ENCODE measurements at places on chromosomes 6 and 20.

DNA sequence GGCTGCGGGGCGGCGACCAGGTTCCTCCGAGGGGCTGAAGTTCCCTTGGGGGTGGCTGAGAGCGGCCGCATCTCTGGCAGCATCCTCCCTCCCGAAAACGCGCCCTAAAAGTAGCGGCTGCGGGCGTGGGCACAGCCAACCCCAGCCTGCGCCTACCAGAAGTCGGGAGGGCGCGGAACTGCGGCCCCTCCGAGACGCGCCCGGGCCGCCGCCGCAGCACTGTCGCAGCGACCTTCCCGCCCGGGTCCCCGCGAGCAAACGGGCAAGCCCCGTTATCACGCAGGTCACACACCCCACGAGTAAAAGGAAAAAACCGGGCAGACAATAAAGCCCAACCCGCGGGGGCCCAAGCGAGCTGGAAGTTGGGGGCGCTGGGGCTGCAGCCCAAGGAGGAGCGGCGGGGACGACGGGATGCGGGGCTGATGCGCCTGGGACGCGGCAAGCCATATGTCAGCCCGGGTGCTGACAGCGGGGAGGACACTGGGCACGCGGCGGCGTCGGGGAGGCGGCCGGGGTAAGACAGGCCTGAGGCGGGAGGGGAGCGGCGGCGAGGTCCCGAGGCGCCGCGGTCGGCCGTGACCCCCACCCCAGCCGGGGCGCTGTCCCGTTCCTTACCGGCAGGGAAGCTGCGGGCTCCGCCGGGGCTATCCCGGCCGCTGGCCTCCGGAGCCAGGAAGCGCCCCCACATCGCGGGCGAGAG, 659 bp downstream of the CEP85L start:
- DNase-seq = peak; percentile 61

DNA sequence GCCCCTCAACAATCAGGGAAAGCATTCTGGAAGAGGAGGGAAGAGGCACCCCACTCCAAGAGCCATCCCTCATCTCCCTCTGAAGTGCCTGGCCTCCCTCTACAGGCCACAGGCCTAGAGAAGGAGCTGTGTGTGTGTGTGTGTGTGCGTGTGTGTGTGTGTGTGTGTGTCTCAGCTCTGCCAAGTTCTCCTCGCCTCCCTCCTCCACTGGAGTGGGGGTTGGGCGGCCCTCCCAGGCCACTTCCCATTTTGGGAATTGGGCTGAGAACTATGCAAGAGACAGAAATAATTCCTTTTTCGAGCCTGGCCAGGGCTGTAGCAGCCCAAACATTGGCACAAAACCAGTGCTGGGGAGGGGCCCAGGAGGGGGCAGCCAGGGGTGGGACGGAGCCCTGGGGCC, 35.7 kb downstream of the KCNB1 start:
- no peak for DNase-seq

- no peak for DNase-seq
These were observed 60.4 kb downstream of the FOXO3 start for GRCh38 chr6:108621117-108621516.

DNA sequence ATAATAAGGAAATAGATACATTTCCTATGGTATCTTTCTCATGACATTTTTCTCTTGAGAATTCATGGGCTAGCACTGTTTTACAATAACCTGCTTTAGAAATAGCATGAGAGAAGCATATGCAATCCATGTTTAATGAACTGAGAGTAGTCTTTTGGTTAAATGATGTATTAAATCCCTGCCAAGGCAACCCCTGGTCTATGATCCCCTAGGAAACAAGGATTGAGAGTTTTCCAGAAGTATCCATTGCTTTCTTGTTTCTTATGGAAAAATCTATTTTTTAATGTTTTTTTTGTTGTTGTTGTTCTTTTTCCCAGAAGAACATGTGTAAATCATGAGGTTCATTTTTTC, 390.5 kb upstream of the HSF2 start:
- DNase-seq = no peak

GRCh38 chr20:32010101-32010500, at the start of gene CCM2L:
CCM2L (plus strand) TSS chr20:32010438; CDS start chr20:32010455, 17 bp downstream.
- DNase-seq = no peak

DNA sequence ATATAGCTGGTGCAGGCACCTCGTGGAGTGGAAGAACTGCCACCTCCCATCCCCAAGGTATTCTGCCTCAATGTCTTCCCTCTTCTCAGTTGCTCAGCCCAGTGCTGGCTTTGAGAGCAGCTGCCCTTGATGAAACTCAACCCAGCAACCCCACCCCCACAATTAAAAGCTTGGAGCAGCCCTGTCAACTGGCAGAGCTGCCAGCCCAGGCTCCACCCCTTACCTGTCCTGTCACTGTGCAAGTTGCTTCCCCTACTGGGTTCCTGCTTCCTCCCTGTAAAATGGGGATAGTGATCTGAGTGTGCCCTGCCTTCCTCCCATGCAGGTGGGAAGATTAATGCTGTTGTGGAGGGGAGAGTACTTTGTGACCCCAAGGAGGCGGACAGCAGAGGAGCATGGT, 4.5 kb downstream of the TMEM63B start:
- DNase-seq = no peak

DNA sequence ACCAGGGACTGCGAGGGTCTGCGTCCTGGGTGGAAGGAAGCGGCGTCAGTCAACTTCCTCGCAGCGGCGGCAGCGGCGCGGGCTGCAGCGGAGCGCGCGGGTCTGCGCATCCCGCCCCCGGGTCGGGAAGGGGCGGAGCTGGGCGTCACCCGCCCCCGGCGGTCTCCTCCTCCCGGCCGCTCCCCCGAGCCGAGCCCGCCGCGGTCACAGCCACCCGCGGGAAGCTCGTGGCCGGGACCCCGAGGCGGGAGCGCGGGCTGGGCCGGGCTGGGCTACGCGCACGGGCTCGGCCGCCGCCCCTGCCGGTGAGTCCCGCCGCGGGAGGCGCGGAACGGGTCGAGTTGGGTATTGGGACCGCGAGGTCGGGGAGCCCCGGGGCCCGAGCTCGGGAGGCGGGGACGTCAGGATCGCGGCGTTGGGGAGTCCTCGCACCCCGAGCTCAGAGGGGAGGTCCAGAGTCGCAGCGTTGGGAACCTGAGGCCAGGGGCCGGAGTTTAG, at the start of gene PAQR8:
Gene PAQR8, plus strand, starts transcription at position 207 of the 498 bp plus-strand sequence. CDS start 41,063 bp downstream, outside the sequence.
- peak; percentile 69 for DNase-seq

DNA sequence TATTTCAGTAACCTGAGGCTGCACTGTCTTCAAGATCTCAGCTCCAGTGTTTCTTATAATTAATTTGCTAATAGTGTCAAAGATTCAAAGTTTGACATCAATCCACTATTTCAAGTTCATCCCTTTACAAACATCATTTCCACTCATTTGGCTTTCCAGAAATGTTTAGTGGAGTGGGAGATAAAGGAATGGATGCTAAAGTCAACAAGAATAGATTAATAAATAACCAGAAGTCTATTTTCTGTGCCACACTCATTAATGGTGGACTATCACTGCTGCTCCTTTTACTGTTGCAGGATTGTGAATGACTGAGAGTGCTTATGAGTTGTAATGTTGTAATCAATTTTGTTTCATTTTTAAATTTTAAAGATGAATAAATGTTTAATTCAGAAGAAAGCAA, 28.4 kb upstream of the EPM2A start:
- DNase-seq = no peak

DNA sequence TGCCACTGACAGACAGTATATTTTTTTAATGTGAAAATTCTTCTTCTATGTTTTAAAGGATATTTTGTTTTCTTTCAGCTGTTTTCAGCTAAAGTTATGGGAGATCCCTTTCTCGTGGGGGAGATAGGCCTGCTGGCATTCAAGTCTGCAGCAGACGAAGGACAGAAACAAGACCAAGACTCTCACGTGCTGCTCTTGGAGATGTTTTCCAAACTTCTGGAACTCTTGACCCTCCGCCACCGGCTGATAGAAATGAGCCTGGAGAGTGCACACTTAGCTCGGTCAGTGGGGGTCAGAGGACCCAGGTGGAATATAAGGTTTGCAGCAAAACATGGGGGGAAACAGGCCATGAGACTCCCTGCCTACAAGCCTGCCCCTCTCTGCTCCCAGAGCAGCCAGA, 120.5 kb downstream of the CD164 start:
- no peak for DNase-seq

DNA sequence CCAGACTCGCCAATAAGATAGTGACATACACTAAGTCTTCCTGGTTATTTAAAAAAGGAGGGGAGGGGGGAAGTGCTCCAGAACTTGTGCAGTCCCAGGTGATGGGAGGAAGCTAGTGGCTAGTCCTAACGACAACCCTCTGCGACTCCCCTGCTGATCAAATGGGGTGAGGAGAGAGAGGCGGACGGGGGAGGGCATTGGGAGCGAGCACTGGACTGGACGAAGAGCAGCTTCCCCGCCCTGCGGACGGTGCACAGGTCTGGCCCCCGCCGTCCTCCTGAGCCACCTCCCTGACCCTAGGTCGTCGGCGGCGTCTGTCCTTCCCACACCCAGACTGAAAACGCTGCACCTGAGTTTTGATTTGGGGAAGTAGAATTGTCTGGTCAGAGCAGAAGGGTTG, 2.2 kb upstream of the OLIG3 start:
- no peak for DNase-seq
